NCI-H1105 (cell line): ENCODE measurements at places on chromosomes 7 and 10.

DNA sequence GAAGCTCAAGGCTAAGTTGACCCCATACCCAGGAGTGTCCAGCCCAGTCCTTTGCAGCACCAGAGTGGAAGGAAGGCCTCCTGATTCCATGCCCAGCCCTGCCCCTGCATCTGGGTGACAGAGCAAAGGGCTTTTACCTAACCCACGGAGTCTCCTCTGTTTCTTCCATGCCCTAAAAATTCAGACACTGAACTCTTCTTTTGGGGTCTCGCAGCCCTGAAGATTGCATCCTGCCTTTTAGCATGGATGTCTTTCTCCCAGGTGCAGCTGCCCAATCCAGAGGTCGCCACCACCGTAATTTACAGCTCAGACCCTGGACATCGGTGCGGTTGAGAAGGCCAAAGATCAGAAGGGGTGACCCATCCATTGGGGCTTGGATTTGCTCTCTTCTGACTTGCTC is 50.8 kb downstream of the CXCL12 start:
- DNase-seq, result no peak

DNA sequence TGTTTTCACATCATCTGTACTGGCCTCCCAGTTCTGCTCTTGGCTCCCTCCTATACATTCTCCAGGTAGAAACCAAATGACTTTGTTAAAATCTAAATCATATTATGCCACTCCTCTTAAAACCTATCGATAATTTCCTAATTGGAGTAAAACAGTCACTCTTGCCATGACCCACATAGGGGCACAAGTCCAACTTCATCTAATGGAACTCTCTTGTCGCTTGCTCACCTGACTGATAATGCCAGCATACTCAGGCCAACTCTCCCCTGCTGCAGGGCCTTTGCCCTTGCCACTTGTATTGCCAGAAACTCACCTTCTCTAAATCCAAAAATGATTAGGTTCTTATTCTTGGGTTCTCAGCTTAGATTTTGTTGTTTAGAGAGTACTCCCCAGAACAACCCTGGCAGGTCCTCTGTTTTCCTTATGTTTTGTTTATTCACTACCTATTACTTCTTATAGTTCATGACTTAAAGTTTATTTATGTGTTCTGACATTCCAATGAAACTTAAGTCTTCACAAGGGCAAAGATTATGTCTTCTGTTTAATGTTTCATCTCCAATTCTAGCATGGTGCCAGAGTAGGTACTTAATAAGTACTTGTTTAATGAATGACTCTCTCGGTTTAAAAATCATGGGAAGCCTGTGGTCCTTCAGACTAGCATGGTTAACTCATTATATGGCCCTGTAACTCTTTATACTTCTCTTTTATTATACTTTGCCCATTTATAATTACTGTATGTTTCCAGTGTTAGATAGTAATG is 345.9 kb upstream of the SMIM30 start:
- DNase-seq, result no peak

DNA sequence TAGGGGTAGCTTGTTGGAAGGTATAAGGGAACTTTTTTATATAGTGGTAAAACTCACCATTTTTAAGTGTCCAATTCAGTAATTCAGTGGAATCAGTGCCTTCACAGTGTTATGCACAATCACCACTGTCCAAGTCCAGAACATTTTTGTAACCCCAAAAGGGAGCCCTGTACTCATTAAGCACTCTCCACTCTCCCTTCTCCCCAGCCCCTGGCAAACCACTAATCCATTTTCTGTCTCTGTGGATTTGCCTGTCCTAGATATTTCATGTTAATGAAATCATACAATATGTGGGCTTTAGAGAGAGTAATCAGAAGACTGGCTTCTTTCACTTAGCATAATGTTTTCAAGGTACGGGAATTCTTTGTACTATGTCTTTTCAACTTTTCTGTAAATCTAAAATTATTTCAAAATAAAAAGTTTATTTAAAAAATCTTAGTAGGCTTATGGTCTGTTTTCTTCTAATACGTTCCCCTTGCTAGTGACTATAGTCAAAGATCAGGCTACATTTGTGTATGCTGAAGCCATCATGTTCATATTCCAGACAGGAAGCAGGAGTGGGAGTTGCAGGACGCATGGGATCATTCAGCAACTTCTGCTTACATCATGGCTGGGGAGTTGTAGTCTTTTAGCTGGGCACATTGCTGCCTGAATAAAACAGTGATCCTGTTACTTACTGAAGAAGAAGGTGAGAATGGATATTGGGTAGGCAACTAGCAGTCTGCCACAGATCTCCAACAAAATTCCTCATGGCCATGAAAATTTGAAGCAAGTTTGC is 35.4 kb upstream of the TAX1BP1 start:
- DNase-seq, result no peak

DNA sequence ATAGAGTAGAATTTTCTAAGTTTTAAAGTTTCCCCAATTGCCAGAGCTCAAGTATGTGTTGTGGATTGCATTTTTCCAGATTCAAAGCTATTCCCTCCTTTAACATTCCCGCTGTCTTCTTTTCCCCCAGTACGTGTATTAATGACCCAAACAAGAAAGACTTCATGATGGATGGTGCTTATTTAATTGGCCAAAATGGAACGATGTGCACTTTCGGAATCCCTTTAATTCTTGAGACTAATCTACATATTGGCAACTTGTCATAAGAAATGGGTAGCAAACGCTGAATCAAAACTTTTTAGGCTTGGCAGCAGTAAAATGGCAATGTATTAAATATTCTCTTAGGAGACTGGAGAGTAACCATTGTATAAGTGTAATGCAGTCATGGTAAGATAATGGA is 753.2 kb downstream of the LRMDA start:
- DNase-seq, result no peak

DNA sequence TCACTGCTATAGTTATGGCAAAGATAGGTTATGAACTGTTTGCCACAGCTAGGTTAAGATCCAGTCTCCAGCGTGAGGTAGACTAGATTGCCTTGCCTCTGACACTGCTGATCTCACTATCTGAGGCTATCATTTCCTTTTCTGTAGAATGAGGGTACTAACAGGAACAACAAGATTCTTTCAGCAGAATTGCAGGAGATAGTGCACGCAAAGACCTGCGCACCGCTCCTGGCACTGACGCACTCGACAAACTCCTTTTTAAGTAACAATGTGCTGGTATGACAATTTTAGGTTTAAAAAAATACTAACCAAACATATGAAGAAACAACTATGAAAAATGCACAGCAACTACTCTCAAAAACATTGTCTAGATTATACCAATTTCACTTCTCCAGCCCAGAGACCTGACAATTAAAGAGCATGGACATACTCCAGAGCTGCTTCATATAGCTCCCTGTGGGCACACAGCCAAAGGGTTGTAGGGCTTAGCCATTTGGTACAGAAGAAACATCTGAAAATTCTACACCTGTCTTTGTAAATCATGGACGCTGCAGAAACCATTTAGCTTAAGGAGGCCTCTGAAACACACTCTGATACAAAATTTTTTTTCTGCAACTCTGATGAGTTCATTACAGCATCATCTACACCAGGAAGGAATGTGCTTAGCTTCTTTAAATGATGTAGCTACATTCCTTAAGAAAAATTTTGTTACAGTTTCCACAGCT is 7.8 kb downstream of the ADAM12 start:
- DNase-seq, result no peak

GRCh38 chr10:92689663-92690210 is at the start of gene HHEX:
Gene HHEX (plus strand): TSS chr10:92689955. CDS start chr10:92689987, 32 bp downstream.
- no peak for DNase-seq

- no peak for DNase-seq
These were observed 183.4 kb downstream of the AKR1D1 start for GRCh38 chr7:138259675-138260074.

DNA sequence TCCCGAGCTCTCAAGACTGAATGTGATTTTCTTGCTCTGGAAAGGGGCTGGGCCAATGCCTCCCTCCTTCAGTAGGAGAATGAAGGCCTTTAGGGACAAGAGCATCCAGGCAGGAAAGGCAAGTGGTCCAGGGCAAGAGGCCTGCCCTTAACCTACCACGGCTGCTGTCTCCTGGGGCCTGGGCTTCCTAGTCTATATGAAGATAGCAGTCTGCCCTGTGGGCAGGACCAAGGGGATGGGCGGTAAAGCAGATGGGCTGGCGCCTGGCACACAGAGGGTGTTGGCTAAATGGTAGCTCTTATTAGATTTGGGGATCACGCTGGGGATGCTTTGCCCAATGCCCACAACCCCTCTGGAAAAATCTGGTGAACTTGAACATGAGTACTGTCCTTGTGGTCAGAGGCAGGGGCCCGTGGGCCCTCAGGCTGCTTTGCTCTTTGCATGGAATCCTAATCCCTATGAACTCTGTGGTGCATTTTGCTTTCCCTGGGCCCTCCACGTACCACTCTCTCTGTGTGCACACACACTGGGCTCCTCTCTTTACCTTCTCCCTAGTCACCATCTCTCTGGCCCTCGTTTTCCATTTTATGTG is 20.3 kb downstream of the CHAT start:
- DNase-seq, result no peak

DNA sequence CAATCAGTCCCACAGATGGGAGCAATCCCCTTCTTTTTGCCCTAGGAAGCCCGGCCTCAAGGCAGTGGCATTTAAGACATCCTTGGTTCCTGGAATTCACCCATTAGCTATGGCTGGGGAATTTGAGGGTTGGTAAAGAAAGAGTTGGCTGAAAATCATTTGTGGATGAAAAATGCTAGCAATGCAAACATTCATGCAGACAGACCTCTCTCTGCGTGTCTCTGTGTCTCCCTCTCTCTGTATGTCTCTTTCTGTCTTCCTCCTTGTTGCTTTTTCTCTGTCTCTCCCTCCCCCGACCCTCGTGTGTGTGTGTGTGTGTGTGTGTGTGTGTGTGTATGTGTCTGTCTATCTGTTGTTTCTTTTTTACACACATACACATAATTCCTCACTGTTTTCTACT is 19.4 kb downstream of the LDB3 start:
- no peak for DNase-seq

GRCh38 chr7:22250390-22250789 is 106.6 kb downstream of the RAPGEF5 start:
- DNase-seq, result no peak

- DNase-seq, result no peak
These were observed 222.0 kb downstream of the CTNNA3 start for GRCh38 chr10:67473850-67474633.

- DNase-seq, result no peak
These were observed 56.6 kb downstream of the GSDME start for GRCh38 chr7:24700521-24701260.

GRCh38 chr7:31734456-31734855 is 47.4 kb downstream of the PPP1R17 start:
- no peak for DNase-seq

DNA sequence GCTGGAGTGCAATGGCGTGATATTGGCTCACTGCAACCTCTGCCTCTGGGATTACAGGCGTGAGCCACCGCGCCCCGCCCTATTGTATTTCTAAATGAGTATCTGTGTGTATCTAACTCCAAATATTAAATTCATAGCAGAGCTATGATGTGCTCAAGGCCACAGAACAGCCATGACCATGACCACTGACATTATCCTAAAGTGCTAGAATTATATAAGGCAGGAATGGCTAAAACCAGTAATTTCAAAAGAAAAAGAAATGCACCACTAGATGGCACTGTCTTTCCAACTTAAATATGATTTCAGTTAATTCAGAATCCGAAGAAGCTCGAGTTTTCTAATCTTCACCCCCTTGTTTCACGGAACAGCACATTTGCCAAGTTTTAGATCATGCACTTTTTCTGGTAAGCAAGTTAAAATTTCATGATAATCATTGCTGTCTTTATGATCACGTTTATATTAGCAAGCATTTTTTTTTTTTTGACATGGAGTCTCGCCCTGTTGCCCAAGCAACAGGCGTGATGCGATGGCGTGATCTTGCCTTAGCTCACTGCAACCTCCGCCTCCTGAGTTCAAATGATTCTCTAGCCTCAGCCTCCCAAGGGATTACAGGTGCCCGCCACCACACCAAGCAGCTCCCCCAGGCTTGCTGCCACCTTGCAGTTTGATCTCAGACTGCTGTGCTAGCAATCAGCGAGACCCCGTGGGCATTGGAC is 65.3 kb downstream of the OR13A1 start:
- peak; percentile 20 for DNase-seq

GRCh38 chr7:11592699-11593098 is 239.3 kb downstream of the THSD7A start:
- no peak for DNase-seq

GRCh38 chr10:97713826-97714400 is 383 bp downstream of the MARVELD1 start:
- peak; percentile 19 for DNase-seq

- no peak for DNase-seq
These were observed 1.0 kb upstream of the CHN2 start for GRCh38 chr7:29193316-29194205.

DNA sequence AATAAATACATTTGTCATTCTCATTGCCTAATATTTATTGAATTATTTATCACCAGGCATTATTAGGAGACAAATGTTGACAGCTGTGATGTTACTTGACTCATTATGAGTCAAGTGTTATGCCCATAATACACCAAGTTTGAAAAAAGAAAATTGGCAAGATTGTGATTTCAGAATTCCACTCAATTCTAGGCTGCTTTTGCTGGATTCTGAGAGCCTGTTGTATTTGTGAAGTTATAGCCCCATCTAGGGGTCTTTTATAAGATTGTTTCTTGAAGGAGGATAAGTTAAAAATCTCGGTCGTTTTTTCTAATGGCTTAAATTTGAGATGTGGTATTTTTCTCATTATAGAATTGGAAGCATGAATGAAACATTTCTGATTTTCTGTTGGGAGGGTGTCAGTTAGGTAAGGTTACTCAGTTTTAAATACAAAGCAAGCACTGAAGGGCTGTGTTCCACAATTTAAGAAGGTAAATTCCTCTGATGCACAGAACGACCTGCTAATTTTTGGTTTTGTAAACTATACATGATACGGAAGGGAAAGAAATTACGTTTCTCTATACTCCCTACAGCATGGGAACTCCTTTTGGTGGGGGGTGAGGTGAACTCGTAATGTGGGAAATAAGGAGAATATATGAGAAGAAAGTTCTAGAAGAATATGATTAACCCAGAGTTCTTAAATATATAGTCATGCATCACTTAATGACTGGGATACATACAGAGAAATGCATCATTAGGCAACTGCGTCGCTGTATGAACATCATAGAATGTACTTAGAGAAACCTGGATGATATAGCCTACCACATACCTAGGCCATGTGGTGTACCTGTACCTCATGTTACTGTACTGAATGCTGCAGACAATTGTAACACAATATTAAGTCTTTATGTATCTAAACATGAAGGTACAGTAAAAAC is 2.6 kb downstream of the STK31 start:
- DNase-seq, result peak; percentile 27

DNA sequence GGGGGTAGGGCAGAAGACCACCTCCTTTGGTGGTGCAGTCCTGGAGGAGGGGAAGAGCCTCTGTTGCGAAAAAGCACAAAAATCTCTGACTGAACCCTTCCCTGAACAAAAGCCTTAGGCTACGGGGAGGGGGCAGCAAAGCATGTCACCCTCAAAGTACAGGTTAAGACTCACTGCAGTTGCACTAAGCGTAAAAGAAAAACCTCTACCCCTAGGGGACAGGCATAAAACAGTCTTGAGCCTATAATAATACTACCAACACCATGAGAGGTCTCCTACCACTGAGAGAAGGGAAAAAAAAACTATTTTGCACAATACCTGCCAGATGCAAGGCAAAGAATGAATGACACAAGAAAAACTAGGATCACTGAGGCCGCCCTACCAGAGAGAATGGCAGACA is 17.3 kb downstream of the TNPO3 start:
- no peak for DNase-seq

- DNase-seq, result peak; percentile 18
These were observed 133.4 kb upstream of the MKLN1 start for GRCh38 chr7:131194070-131194865.
